ENCODE measurements at places on chromosomes 12 and 14. TPM values are rescaled to one million over a fixed set of nuclear protein-coding genes. Genes with fewer than 3 reads are reported as not detected.

- H3K4me3 ChIP-seq, result no peak overlapping the region
- H3K36me3 ChIP-seq, result no peaks in the 10 kb centered on the region
- H3K27me3 ChIP-seq, result no peaks in the 10 kb centered on the region
- DNase-seq, result no peak
- no peaks in the 10 kb centered on the region for H3K4me1 ChIP-seq
Measured at GRCh38 chr14:29832042-29832441, 95.6 kb downstream of the PRKD1 start.

- H3K4me1 ChIP-seq, result no peaks in the 10 kb centered on the region
- H3K4me3 ChIP-seq, result no peak overlapping the region
- no peak overlapping the region for H3K27ac ChIP-seq
- H3K36me3 ChIP-seq, result no peaks in the 10 kb centered on the region
- no peak for DNase-seq
Measured at GRCh38 chr14:69931960-69932359, 52.7 kb downstream of the SMOC1 start.

DNA sequence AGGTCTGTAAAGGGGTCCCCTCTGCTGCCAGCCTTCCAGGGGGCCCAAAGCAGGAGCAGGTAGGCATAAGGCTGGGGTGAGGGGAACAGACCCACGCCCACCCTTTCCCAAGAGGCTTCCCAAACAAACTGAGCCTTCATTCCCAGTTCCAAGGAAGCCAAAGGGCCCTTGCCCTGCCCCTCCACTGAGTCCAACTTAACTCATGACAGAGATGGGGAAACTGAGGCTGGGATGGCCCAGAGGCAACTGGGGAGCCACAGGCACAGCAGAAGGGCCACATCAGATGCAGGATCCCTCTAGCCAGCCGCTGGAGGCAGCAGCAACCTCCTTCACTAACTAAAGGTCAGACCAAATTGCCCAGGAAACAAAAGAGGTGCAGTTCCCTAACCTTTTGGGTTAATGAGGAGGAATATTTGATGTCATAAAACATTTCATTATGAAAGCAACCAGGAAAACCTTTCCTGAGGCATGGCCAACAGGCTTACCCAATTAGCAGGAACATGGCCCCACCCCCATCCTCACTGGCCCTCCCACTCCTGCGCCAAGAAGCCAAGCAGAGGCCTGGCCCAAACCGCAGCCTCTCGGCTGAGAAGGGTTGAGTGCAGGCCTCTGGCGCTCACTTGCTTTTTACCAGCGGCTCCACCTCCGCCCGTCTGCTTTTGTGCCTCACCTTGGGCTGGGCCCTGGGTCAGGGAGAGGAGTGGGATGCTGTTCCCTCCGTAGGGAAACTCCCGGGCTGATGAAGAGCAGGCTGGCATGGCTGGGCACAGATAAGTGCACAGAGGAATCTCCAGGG, 293.5 kb upstream of the RTL1 start:
- H3K36me3 ChIP-seq, result no peaks in the 10 kb centered on the region
- no peak overlapping the region for H3K4me3 ChIP-seq
- H3K27ac ChIP-seq, result no peak overlapping the region
- peaks cover 3% of the 10 kb centered on the region for H3K4me1 ChIP-seq

The SPTB gene
- 4.2 TPM for total RNA-seq

GRCh38 chr14:47226877-47227520, 448.4 kb downstream of the MDGA2 start:
- no peak for DNase-seq
- no peak overlapping the region for H3K27ac ChIP-seq
- H3K36me3 ChIP-seq, result no peaks in the 10 kb centered on the region
- H3K4me3 ChIP-seq, result no peak overlapping the region
- H3K27me3 ChIP-seq, result no peaks in the 10 kb centered on the region
- H3K4me1 ChIP-seq, result no peaks in the 10 kb centered on the region

DNA sequence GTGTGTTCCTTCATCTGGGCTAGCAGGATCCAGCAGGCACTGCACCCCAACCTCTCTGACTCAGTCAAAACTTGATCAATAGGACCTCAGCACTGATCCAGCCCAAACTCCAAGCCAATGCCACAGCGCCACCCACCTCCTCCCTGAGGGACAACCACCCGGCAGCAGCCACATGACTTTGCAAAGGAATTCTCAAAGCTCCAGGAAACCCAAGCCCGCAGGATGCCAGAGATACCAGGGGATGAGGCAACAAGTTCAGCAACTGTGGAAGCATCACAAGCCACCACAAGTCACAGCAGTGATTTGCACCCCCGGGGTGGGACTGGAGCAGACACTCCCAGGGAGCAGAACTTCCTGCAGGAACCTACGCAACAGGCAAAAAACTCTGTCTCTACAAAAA, 37.3 kb downstream of the ACTN1 start:
- H3K4me1 ChIP-seq, result peaks cover 76% of the 10 kb centered on the region
- H3K27me3 ChIP-seq, result no peaks in the 10 kb centered on the region
- no peak overlapping the region for H3K4me3 ChIP-seq
- no peak overlapping the region for H3K27ac ChIP-seq
- no peaks in the 10 kb centered on the region for H3K36me3 ChIP-seq

- no peaks in the 10 kb centered on the region for H3K4me1 ChIP-seq
- no peak overlapping the region for H3K27ac ChIP-seq
- H3K36me3 ChIP-seq, result peaks cover 5% of the 10 kb centered on the region
Measured at GRCh38 chr14:50791201-50791600, 39.8 kb downstream of the NIN start.

GRCh38 chr14:67738740-67739504, 37.2 kb downstream of the RDH12 start:
- peaks cover 11% of the 10 kb centered on the region for H3K4me1 ChIP-seq
- H3K27me3 ChIP-seq, result no peaks in the 10 kb centered on the region
- no peak overlapping the region for H3K4me3 ChIP-seq
- H3K27ac ChIP-seq, result no peak overlapping the region
- DNase-seq, result peak; percentile 19

DNA sequence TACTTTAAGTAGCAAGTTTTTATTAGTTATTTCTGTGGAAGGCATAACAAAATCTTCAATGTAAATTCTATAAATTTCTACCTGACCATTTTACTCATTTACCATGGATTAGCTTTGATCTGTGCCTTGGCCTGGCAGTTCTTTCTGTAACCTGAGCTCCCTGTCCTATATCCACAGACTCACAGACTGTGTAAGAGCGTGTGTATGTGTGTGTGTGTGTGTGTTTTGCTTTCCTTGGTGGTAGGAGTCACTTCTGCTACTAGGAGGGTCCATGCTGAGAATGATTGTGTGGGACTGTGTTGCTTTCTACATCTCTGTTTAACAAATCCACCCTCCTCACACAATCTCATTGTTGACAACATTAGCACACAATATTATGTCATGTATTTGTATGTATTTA, 221.2 kb upstream of the PELI2 start:
- H3K27ac ChIP-seq, result no peak overlapping the region
- no peak for DNase-seq
- H3K4me1 ChIP-seq, result no peaks in the 10 kb centered on the region
- no peaks in the 10 kb centered on the region for H3K27me3 ChIP-seq

DNA sequence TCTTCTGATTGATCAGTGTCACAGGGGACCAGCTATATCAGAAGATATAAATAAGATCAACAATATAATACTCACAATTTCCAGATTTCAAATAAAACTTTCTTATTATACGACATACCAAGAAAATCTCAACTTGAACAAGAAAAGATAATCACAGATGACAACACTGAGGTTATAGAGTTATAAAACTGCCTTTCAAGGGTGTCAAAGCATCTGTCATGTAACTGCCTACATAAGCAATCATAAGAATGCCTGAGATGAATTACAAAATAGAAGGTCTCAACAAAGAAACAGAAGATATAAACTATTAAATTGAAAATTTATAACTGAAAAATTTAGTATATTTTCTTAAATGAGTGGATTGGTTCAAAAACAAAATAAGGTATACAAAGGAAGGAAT, 659.2 kb downstream of the SLC16A7 start:
- H3K4me3 ChIP-seq, result no peak overlapping the region
- H3K4me1 ChIP-seq, result no peaks in the 10 kb centered on the region
- H3K36me3 ChIP-seq, result no peaks in the 10 kb centered on the region
- no peak overlapping the region for H3K27ac ChIP-seq
- DNase-seq, result no peak
